ENCODE measurements at places on chromosomes 2 and 18.

GRCh38 chr18:35267809-35268208 lies 22.2 kb downstream of the ZSCAN30 start:
- H3K27me3 ChIP-seq: no peaks in the 10 kb centered on the region
- no peak for DNase-seq
- H3K36me3 ChIP-seq: peaks cover 1% of the 10 kb centered on the region
- H3K4me3 ChIP-seq: peak overlapping the region; percentile 54
- no peak overlapping the region for H3K27ac ChIP-seq
- no peaks in the 10 kb centered on the region for H3K4me1 ChIP-seq

GRCh38 chr18:56632070-56633022 lies 6.0 kb downstream of the TXNL1 start:
- no peaks in the 10 kb centered on the region for H3K27me3 ChIP-seq
- H3K4me3 ChIP-seq: no peak overlapping the region
- H3K27ac ChIP-seq: no peak overlapping the region
- H3K4me1 ChIP-seq: no peaks in the 10 kb centered on the region

DNA sequence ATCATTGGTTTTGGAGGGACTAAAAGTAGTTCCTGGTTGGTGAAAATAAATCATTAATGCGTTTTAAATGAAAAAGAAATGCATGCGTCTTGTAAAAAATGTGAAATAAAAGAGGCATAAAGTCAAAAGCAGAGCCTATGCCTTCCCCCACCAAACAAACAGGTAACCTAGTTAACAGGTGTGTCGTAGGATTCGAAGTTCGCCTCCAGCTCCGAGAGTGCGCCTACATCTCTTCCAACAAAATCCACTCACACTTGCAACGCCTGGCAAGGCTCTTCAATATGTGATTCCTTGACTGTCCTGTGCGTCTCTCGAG lies 677 bp upstream of the SMAD4 start:
- peak overlapping the region; percentile 78 for H3K4me3 ChIP-seq
- H3K27me3 ChIP-seq: no peaks in the 10 kb centered on the region
- no peaks in the 10 kb centered on the region for H3K36me3 ChIP-seq

- H3K4me3 ChIP-seq: no peak overlapping the region
- no peaks in the 10 kb centered on the region for H3K36me3 ChIP-seq
- no peaks in the 10 kb centered on the region for H3K27me3 ChIP-seq
- DNase-seq: no peak
Measured at GRCh38 chr18:14768241-14768640, 20.3 kb downstream of the ANKRD30B start.

- H3K36me3 ChIP-seq: no peaks in the 10 kb centered on the region
- no peak for DNase-seq
- H3K4me1 ChIP-seq: no peaks in the 10 kb centered on the region
Measured at GRCh38 chr18:34221971-34222306, 2.8 kb downstream of the NOL4 start.

DNA sequence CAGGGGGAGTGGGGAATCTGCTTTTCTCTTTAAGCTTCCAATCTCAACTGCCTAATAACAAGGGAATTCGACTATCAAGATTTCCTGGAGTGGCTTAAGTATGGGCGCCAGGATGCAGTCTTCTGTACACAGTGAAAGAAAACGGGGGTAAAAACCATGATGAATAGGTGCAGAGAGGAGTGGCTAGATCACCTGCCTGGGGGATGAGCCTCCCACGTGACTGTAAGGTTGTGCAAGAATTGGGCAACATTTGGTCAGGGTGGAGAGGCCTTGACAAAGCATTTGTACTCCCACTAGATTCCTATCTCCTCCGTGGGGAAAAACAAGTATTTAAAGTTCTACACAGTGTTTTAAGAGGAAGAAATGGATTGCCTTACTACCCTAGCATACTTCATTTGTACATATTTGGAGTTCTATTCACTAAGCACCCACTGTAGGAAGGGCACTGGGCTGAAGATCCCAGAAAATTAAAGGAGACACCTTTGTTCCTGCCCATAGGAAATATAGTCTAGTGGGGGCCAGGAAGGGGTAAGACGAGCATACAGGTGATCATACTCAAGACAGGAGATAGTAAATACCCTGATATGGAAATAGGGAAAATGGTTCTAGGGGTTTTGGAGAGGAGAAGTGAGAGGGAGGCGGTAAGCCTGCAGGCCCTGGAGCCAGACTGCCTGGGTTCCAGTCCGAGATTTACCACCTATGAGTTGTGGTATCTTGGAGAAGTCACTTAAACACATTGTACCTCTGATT lies 29.2 kb downstream of the EPAS1 start:
- H3K27me3 ChIP-seq: no peaks in the 10 kb centered on the region
- no peak overlapping the region for H3K27ac ChIP-seq
- peaks cover 30% of the 10 kb centered on the region for H3K4me1 ChIP-seq
- no peak for DNase-seq

- no peaks in the 10 kb centered on the region for H3K36me3 ChIP-seq
- no peaks in the 10 kb centered on the region for H3K27me3 ChIP-seq
- no peak overlapping the region for H3K4me3 ChIP-seq
- no peaks in the 10 kb centered on the region for H3K4me1 ChIP-seq
- DNase-seq: no peak
- H3K27ac ChIP-seq: no peak overlapping the region
Measured at GRCh38 chr2:131094463-131095281, 1.4 kb upstream of the FAM168B start.

DNA sequence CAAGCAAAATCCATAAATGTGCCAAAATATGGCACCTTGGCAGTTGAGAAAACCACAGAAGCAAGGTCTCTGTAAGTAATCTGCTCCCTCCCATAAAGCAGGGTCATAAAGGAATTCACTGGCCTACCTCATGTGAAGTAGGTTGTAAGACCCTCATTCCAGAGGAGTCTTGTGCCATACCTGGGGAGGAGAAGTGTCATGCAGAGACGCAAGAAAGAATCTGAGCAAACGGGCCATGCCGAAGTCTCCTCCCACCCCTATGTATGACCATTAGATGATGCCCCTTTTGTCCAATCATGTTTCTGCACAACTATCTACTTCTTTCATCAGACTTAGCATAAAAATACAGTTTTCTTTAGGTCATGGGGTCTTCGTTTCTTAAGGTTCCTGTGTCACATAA lies 14.6 kb downstream of the NMUR1 start:
- H3K36me3 ChIP-seq: no peaks in the 10 kb centered on the region
- DNase-seq: no peak
- peaks cover 7% of the 10 kb centered on the region for H3K27me3 ChIP-seq
- no peaks in the 10 kb centered on the region for H3K4me1 ChIP-seq

GRCh38 chr2:196670342-196670741 lies 30.8 kb downstream of the CCDC150 start:
- H3K27me3 ChIP-seq: no peaks in the 10 kb centered on the region
- no peak overlapping the region for H3K27ac ChIP-seq
- no peaks in the 10 kb centered on the region for H3K4me1 ChIP-seq
- no peak overlapping the region for H3K4me3 ChIP-seq
- no peak for DNase-seq

DNA sequence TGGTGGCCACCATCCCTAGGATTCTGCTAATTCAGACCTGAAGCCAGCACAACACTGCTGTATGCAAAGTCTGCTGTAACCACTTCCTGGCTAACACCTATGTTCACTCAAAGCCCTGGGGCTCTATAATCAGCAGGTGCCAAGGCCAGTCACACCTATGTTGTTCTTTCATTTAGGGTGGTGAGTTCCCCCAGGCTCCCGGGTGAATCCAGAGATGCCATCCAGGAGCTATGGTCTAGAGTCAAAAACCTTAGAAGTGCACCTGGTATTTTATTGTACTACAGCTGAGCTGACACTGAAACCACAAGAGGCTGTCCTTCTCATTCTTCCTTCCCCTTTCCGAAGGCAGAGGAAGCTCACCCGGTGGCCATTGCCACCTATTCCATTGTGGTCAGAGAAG lies 46.2 kb upstream of the CCDC141 start:
- no peak overlapping the region for H3K4me3 ChIP-seq
- no peaks in the 10 kb centered on the region for H3K36me3 ChIP-seq
- no peak for DNase-seq
- H3K27me3 ChIP-seq: no peaks in the 10 kb centered on the region
- no peak overlapping the region for H3K27ac ChIP-seq
- no peaks in the 10 kb centered on the region for H3K4me1 ChIP-seq

- H3K27me3 ChIP-seq: no peaks in the 10 kb centered on the region
- no peaks in the 10 kb centered on the region for H3K36me3 ChIP-seq
- no peak overlapping the region for H3K4me3 ChIP-seq
- H3K27ac ChIP-seq: no peak overlapping the region
- DNase-seq: peak; percentile 39
Measured at GRCh38 chr2:172938713-172939375, 136.8 kb upstream of the MAP3K20 start.

GRCh38 chr2:227366769-227367426 lies 12.2 kb downstream of the TM4SF20 start:
- no peak overlapping the region for H3K4me3 ChIP-seq
- peak overlapping the region; percentile 65 for H3K27ac ChIP-seq
- peak; percentile 93 for DNase-seq

DNA sequence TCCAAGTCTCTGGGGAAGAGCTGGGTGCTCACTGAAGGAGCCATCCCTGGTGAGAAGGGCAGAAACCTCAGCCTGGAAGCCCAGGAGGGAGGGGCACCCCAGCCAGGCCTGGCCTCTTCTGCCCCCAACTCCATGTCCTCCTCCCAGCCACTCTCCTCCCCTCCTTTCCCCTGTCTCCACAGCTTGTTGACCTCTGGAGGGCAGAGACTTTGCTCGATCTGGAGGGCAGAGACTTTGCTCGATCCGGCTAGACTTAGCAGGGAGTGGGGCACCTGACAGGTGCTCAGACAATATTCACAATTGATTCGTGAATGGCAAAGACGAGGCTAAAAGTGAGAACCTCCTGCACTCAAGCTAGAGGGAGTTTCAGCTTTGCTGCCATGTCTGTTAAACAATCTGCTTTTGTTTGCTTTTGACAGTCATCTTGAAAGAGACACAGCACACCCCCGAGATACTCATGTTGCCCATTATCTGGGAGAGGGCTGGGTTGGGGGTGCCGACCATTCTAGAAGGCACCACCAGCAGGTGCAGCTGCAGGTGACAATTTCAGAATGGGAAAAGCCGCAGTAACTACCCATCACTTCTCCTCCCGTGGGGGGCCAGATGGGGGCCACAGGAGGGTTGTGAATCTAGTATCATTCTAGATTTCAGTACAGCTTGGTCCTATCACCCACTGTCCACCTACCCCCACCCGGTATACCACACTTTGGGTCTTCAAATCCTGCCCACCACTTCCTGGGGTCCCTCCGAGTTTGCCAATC lies 54.8 kb downstream of the DNMT3A start:
- H3K27me3 ChIP-seq: no peaks in the 10 kb centered on the region
- H3K4me3 ChIP-seq: no peak overlapping the region
- H3K36me3 ChIP-seq: peaks cover 1% of the 10 kb centered on the region
- no peak for DNase-seq
- H3K4me1 ChIP-seq: no peaks in the 10 kb centered on the region

GRCh38 chr2:652881-653480 lies 24.2 kb downstream of the TMEM18 start:
- H3K4me3 ChIP-seq: no peak overlapping the region
- H3K27me3 ChIP-seq: no peaks in the 10 kb centered on the region
- no peaks in the 10 kb centered on the region for H3K36me3 ChIP-seq

- H3K4me1 ChIP-seq: no peaks in the 10 kb centered on the region
- no peaks in the 10 kb centered on the region for H3K27me3 ChIP-seq
- H3K36me3 ChIP-seq: no peaks in the 10 kb centered on the region
- H3K27ac ChIP-seq: no peak overlapping the region
Measured at GRCh38 chr2:177296040-177296439, 31.5 kb upstream of the NFE2L2 start.

DNA sequence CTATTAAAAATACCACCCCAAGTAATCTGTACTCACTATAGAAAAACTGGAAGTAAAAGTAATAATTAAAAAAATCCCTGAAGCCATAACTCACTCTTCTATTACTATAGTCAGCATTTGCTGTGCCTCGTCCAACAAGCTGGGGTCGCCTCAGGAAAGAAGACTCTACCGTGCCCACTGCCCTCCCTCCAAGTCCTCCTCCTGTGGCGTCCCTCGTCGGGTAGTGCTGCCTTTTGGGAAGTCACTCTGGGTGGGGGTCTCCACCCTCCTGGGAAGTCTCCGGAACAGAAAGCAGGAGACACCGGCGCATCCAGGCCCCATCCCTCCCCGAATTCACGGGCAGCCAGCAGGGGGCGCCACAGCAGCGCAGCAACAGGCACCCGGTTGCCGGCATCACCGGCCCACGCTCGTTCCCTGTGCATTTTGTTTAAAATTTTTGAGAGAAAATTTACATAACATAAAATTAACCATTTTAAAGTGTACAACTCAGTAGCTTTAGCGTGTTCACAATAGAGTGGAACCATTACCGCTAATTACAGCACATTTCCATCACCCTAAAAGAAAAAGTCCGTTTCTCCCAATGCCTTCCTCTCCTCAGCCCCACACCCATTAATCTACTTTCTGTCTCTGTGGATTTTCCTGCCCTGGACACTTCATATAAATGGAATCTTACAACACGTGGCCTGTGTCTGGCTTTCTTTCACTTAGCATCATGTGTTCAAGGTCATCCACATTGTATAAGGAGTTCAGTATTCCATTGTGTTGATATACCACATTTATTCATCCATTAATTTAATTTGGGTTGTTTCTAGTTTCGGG lies 62.2 kb downstream of the ADNP2 start:
- no peak overlapping the region for H3K27ac ChIP-seq
- H3K36me3 ChIP-seq: no peaks in the 10 kb centered on the region
- H3K4me1 ChIP-seq: no peaks in the 10 kb centered on the region
- peak overlapping the region; percentile 50 for H3K4me3 ChIP-seq
- DNase-seq: peak; percentile 53

DNA sequence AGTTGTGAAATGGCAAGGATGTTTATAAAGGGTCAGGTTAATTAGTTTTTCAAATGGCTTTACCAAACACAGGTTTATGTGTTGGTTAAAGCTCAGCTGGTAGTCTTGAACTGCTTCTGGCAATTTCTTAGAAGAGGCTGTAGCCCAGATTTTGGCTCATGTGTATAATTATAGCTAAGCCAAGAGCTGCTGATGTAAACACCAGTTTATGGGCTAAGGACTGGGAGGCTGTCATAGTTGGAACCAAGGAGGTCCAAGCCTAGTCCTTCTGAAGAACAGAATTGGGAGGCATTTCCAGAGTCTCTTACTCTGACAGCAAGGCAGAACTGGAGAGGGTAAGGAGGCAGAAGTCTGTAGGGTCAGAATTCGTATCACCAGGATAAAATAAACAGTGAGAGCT lies 25.4 kb downstream of the UBE2E3 start:
- H3K4me1 ChIP-seq: no peaks in the 10 kb centered on the region
- H3K36me3 ChIP-seq: no peaks in the 10 kb centered on the region
- no peak for DNase-seq
- no peak overlapping the region for H3K27ac ChIP-seq
- H3K4me3 ChIP-seq: no peak overlapping the region

DNA sequence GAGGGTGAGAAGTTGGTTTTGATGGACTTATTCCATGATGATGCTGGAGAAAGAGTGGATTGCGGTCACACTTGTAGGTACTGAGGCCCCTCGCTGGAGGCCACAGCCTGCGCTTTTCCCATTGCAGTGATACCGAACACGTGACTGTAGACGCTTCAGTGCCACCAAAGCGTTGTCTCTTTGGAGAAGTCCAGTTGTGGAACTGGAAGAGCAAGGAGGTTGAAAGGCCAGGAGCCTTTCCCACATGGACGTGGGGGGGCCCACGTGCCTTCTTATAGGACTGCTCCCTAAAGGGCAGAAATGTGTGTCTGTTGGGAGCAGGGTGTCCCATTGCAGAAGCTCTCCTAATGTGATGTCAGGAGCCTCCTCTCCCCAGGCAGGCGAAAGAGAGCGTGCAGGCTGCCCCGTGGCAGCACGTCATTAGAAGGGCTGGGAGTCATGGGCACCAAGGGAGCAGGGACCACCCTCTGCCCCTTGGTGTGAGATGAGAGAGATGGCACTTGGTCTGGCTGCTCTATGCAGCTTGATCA lies 31.5 kb downstream of the LPIN1 start:
- H3K36me3 ChIP-seq: peaks cover 26% of the 10 kb centered on the region
- H3K4me3 ChIP-seq: no peak overlapping the region
- H3K27ac ChIP-seq: no peak overlapping the region
- no peak for DNase-seq

Data from fibroblast of lung (primary cell).